ENCODE measurements at places on chromosomes 5 and 9. TPM values are rescaled to one million over a fixed set of nuclear protein-coding genes. Genes with fewer than 3 reads are reported as not detected.

The CETN3 gene
- 6.2 TPM for total RNA-seq

- no peak for DNase-seq
Observed at GRCh38 chr9:35646153-35646532, 4.6 kb downstream of the SIT1 start.

- no peak for DNase-seq
Observed at GRCh38 chr5:1727571-1727970, 72.1 kb downstream of the MRPL36 start.

DNA sequence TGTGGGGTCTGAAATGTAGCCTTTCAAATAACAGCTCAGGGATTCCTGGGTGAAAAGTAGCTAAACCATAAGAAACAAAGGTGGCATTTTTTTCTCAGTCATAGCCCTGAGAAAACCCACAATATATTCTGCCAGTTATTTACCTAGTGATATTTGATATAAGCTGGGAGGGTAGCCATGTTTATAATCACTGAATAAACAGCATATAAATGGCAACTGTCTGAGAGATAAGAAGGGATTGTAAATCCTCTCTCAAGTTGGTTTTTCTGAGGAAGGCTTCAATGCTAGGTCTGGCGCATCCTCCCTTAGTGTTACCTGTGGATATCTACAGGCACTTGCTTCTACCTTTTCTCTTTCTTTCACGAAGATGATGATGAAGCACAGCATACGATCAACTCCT is 1080.5 kb upstream of the DMAC1 start:
- DNase-seq: no peak

GRCh38 chr9:82890865-82891264 is 172.1 kb downstream of the RASEF start:
- DNase-seq: no peak

- DNase-seq: no peak
Observed at GRCh38 chr5:86465052-86465838, 152.5 kb upstream of the COX7C start.

GRCh38 chr5:931570-932145 is 39.0 kb downstream of the TRIP13 start:
- no peak for DNase-seq

- no peak for DNase-seq
Observed at GRCh38 chr9:120650352-120650751, 63.9 kb downstream of the MEGF9 start.

All from psoas muscle (tissue), 8 donors.